ENCODE measurements at places on chromosomes 12 and 14. TPM values are rescaled to one million over a fixed set of nuclear protein-coding genes. Genes with fewer than 3 reads are reported as not detected.

DNA sequence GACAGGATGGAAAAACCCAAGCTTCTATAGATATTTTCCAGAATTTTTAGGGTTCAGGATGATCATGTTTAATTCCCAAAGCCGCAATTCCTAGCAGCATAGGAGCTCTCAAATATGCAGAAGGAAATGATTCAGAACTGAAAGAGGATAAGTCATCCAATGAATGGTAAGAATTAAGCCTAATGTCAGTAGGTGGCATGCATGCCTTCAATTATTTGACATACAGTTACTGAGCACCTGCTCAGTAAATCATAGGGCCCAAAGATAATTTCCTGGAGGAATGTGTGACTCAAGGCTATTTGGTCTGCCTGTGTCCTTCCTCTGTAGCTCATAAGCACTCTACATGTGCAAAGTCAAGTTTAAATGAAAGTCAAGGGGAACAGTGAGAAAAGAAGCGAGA is 116.8 kb upstream of the SLC38A4 start:
- DNase-seq, result no peak

DNA sequence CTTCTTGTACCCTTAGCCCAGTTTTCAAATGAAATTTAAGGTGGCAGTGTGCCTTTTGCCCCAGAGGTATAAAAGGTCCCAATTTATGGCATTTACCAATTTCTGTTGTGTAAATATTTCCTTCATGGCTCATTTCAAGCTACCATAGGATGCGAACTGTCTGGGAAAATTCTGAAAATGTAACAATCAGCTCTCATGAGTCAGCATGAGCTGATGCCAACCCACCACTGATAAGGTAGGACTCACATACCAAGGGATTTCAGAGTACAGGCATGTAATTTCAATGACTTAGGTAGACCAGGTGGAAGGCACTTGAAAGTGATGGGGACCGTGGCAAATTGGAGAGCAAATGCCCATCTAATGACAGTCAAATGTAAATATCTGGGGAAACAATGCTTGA is 169.5 kb downstream of the TTC8 start:
- no peak for DNase-seq

DNA sequence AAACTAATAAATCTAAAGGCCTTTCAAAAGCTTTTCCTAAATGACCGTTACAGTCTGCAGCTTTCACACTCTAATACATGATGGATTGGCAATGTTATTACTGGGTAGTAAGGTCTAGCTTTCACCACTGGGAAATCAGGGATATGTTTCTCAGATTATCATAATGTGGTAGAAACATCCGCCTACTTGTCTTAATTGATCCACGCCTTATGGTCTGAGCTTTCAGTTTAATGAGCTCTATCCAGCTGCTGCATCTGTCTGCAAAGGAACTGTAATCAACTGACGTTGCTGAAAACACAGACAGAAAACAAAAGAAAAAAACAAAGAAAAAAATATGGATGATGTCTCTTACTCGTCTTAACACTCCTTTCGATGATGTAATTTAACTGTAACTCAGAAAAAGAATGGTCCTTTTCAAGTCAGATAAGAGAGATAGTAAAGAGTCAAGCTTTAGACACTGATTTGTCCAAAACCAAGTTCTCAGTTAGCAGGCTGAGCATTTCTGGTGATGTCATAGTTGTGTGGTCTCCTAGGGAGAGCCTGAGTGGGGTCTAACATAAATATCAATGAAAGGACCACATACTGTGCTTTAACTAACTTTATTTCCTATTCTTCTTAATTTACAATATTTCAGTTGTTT is 85.9 kb downstream of the C2CD5 start:
- DNase-seq, result no peak

FGD6 gene
- total RNA-seq, result 6.9 TPM

ARHGAP9 gene
- 12.0 TPM for total RNA-seq
